ENCODE measurements at places on chromosomes 11 and 22.

DNA sequence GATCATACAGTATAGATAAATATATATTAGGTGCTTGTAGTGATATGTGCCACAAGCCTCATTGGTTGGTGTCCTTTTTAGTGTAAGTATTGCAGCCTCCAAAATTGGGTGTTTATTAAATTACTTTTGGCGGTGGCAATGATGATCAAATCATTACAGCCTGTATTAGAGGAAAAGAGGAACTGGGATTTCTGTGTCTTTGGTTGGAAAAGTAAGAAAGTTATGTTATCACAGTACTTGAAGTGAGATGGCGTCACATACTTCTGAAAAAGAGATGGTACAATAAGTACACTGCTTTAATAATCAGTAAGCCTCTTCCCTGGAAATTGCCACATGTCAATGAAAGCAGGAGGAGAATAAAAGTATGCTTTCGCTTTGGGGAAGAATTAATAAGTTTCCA lies 523 bp upstream of the MPZL3 start:
- H3K4me3 ChIP-seq, result peak overlapping the region; percentile 78
- no peak overlapping the region for H3K27ac ChIP-seq
- no peaks in the 10 kb centered on the region for H3K27me3 ChIP-seq
- peaks cover 21% of the 10 kb centered on the region for H3K4me1 ChIP-seq
- H3K36me3 ChIP-seq, result no peaks in the 10 kb centered on the region

GRCh38 chr11:84524422-84525051 lies 1102.6 kb downstream of the DLG2 start:
- no peaks in the 10 kb centered on the region for H3K36me3 ChIP-seq
- H3K27ac ChIP-seq, result no peak overlapping the region
- no peaks in the 10 kb centered on the region for H3K27me3 ChIP-seq
- no peak for DNase-seq
- no peaks in the 10 kb centered on the region for H3K4me1 ChIP-seq
- no peak overlapping the region for H3K4me3 ChIP-seq

GRCh38 chr11:132691848-132692550 lies 840.3 kb downstream of the OPCML start:
- H3K27me3 ChIP-seq, result no peaks in the 10 kb centered on the region
- no peak overlapping the region for H3K4me3 ChIP-seq
- no peak for DNase-seq
- H3K36me3 ChIP-seq, result no peaks in the 10 kb centered on the region
- H3K4me1 ChIP-seq, result peaks cover 4% of the 10 kb centered on the region

GRCh38 chr11:132821014-132821413 lies 711.3 kb downstream of the OPCML start:
- no peaks in the 10 kb centered on the region for H3K4me1 ChIP-seq
- H3K36me3 ChIP-seq, result no peaks in the 10 kb centered on the region
- no peaks in the 10 kb centered on the region for H3K27me3 ChIP-seq
- H3K27ac ChIP-seq, result no peak overlapping the region

GRCh38 chr22:47375621-47376321 lies 613.3 kb downstream of the TBC1D22A start:
- no peak overlapping the region for H3K27ac ChIP-seq
- no peaks in the 10 kb centered on the region for H3K36me3 ChIP-seq
- no peaks in the 10 kb centered on the region for H3K4me1 ChIP-seq
- no peak for DNase-seq
- H3K4me3 ChIP-seq, result no peak overlapping the region

DNA sequence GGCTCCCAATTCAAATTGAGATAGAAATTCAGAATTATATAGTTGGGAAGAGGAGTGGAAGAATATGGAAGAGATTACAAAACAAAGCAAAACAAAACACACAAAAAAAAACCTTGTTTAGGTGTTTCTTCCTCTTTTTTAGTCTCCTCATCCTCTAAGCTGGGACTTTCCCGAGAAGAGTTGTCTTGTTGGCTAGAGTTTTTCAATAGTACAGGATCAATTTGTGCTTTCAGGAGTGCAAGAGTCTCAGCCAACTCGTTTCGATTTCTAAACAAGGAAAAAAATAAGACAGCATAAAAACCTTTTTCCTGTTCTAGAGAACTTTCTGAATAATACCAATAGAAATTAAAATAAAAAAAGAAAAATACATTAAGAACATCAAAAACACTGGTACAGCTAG lies 87.8 kb upstream of the CLNS1A start:
- no peaks in the 10 kb centered on the region for H3K4me1 ChIP-seq
- H3K27me3 ChIP-seq, result no peaks in the 10 kb centered on the region
- no peak for DNase-seq

Data from heart right ventricle (tissue), 16 donors.